ENCODE measurements at places on chromosomes 1 and 21. TPM values are rescaled to one million over a fixed set of nuclear protein-coding genes. Genes with fewer than 3 reads are reported as not detected.

Gene UBL4B
- total RNA-seq = not detected

Gene USH2A
- total RNA-seq = not detected

Gene TBX15
- 0.08 TPM for total RNA-seq

Gene KIF14
- 13.1 TPM for total RNA-seq

Gene ACBD6
- total RNA-seq = 54.7 TPM

Gene CFAP74
- total RNA-seq = not detected

Gene CRB1
- total RNA-seq = not detected

All from A549 treated with CpdA at 1 μM for 4 hours (cell line).